Stimulated activated CD8-positive, alpha-beta memory T cell treated with anti-CD3 and anti-CD28 coated beads, Interleukin-12 subunit alpha, Interleukin-12 subunit beta, amount 100 ng/mL, for 4 hours (primary cell): ENCODE measurements at places on chromosomes 11 and 22.
A peak's percentile ranks its signal among the peaks of the same experiment; 100 is the strongest.

DNA sequence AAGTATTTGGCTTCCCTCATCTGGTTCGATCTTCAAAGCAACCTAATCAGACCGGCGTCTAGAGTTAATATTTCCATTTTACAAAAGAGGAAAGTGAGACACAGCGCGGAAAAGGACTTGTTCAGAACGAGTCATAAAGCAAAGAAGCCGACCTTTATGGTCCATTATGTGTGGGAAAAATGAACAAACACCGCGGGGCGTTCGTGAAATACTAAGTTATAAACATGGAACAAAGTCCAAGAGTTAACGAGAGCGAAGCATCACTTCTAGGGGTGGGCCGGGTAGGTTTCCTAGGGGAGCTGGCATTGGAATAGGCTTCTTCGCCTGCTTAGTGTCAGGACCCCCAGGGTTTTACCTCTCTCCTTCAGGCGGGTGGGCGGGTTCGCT, 575 bp downstream of the DUSP18 start:
- no peak for DNase-seq

- DNase-seq: no peak
Measured at GRCh38 chr11:21511835-21512440, 680.9 kb upstream of the ANO5 start.

DNA sequence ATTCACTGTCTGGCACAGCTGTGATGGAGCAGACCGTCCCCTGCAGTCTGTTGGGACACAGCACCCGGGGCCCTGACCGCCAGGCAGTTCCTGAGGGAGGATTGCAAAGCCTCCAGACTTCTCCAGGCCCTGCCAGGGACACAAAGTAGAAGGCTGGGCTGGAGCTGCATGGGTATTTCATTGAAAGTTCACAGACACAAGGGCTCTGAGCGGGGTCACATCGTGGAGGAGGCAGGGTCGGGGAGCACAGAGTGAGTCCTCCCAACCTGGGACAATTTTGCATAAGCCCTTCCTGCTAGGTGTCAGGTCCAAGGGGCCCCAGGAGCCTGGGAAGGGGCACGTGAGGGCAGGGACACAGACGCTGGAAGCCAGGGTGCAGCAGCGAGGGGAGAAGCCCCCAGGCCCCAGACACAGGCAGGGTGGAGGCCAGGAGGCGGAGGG, 15.7 kb downstream of the IFITM10 start:
- DNase-seq: no peak

DNA sequence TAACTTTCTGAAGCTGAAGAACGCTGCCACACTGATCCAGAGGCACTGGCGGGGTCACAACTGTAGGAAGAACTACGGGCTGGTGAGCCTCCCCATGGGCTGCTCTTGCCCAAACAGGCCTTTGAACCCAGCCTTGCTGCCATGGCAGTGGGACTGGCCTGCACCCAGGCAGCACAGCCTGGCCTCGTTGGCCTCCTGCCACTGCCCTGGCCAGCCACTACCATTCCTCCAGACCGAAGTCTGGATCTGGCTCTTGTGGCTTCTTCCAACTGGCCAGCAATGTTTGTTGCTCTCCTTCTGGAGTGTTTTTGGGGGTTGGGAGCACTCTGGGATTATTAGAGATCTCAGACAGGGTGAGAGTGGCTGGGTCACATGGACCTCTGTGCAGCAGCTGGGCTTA, 51.0 kb downstream of the MYO7A start:
- DNase-seq: no peak

- DNase-seq: no peak
Measured at GRCh38 chr22:22187299-22187698, 57.3 kb upstream of the VPREB1 start.

DNA sequence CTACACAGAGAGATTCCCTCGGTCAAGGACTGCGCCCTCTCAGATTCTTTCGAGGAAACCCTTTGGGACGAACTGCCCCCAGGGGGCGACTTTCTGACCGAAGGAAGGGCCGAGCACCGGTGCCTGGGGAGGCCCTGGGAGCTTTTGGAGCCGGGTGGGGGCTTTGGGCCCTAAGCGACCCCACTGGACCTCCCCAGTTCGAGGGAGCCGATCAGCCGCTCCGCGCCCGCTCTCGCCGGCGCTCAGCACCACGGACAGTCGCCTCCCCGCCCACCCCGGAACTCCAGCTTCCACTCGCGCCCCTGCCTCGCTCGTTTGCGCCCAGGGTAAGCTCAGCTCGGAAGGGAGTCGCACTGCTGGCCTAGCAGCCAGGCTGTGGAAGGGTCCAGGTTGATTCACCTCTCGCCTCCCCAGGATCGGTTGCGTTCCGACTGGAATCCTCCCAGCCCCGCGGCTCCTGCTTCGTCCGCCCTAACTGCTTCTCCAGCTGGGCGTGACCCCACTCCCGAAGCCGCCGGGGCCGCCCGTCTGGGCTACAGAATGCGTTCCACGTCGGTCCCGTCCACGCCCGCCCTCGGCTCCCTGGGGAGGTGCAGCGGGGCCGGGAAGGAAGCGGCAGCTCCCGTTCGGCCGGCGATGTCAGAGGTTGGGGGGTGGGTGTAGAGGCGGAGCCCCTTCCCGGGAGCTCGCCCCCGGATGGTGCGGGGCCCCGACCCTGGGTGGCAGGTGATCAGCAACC, 428 bp downstream of the SCN3B start:
- DNase-seq: no peak

DNA sequence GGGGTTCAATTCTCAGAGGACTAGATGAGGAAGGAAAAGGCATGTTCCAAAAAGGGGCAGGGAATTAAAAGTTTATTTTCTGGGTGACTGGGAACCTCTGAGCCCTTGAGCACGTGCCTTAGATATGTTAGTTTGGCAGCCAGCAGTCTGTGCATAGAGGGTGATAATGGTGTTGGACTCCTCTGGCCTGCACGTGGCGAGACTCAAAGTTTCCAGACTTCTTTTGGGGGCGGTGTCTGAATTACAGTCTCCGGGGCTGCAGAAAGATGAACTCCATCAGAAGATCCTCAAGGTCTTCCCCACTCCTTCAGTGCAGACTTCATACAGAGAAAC, 861 bp upstream of the ZNRF3 start:
- DNase-seq: peak; percentile 13

DNA sequence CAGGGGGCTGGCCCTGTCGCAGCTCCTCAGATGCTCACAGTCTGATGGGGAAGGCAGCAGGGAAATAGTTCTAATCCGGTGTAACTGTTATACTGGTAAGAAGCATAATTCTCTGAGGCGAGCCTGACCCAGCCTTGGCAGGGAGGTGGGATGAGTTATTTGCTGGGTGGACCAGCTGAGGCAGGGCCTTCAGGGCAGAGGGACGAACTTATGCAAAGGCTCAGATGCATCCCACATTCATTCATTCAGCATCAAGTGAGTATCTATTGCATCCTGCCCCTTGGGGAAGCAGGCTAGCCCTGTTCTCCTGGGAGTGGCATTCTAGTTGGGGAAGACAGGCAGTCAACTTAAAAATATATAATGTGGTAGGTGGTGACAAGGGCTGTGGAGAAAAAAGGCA, 13.6 kb upstream of the SREBF2 start:
- no peak for DNase-seq

GRCh38 chr22:39631381-39632286, 61.1 kb downstream of the CACNA1I start:
- no peak for DNase-seq

GRCh38 chr11:74175920-74176319, 4.8 kb downstream of the PPME1 start:
- DNase-seq: no peak

- no peak for DNase-seq
Measured at GRCh38 chr11:77073328-77074001, 6.7 kb downstream of the CAPN5 start.

- DNase-seq: no peak
Measured at GRCh38 chr11:93480256-93480655, 62.9 kb downstream of the SMCO4 start.

GRCh38 chr11:95559899-95560298, 229.7 kb downstream of the FAM76B start:
- DNase-seq: no peak

GRCh38 chr22:30832407-30832987, 136.1 kb downstream of the MORC2 start:
- DNase-seq: no peak

- no peak for DNase-seq
Measured at GRCh38 chr22:23673826-23674690, 16.8 kb upstream of the RGL4 start.

GRCh38 chr11:8788616-8789015, 106.0 kb downstream of the RPL27A start:
- DNase-seq: no peak

DNA sequence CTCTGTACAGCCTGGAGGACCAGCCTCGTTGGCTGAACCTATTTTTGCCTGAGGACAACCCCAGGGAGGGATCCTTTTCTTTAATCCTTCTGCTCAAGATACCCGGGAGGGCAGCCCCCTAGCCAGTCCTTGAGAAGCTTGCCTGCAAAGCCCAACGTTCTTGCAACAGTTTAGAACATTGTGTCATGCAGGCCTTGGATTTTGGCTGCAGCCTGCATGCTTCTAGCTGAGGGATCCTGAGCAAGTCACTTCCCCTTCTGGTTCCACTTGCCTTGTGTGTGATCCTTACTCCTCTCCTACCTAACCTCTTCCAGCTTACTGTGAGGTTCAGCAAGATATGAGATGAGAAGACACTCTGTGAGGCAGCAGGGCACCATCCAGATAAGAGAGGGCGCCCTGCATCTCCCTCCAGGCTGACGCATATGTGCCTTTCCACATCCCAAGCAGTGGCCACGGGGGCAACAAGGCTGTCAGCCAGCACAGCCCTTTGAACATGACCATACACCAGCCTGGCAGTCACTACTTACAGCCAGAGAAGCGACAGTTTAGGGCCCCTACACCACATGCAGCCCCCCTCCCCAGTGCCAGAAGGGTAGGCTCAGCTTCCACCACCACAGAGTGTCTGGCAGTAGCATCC, 76.1 kb downstream of the C11orf58 start:
- no peak for DNase-seq

GRCh38 chr11:58866788-58867187, 22.3 kb upstream of the GLYATL2 start:
- no peak for DNase-seq

DNA sequence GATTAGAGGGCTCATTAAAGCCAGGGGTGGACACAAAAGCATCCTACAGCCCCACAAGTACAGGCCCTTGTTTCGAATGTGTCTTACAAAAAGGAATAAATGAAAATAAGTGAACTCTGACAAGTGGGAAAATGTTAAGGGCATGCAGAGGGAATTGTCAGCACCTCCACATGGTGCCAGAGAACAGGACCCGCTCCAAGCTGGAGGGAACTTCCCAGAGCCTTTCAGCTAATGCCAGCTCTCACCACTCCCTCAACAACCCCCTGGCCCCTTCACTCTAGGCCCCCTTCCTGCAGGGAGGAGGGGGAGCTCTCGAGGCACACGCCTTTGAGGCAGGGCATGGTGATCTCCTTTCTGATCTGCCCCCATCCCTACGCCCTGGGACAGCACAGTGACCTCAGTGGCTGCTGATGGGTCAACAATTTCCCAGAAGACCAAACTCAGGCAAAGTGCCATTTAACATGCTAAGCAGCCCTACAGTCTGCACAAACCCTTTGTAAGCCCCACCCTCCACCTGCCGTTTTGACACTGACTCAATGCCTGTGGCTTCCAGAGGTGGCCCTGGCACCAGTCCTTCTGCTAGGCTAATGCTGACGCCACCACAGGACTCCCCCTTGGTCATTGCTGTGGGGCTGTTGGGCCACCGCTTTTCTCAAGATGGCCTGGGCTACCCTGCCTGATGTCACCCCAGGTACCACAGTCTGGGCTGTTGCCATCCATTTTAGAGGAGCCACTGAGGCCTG, 12.5 kb upstream of the CHST1 start:
- no peak for DNase-seq

DNA sequence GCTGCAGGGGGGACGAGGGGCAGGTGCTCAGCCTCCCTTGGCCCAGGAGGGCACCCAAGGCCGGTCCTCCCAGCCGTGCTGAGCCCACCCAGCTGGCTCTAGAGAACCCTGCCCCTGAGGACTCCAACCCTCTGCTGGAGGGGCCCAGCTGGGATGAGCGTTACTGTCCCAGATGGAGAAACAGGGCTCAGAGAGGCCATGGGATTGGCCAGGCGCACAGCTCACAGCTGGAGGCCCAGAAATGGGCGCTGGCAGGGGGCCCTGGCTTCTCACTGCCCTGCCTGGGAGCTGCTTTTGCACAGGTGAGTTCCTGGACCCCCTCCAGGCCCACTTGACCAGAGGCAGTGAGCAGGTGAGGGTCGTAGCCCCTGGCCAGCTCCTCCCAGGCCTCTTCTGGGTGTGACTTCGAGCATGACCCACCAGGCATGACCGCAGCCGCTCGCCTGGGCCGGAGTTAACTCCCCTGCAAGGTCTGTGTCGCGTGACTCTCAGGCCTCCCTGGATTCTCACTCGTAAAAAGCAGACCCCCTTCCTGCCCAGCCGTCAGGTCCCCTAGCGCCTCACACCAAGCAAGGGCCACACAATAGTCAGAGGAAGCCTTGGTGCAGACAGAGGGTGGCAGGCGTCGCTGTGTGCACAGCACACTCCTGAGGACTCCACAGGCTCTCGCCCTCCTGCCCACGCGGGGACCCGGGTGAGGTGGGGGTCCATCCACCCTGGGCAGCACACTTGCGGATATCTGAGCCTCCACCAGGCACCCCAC, 19.7 kb upstream of the IL17REL start:
- no peak for DNase-seq

GRCh38 chr11:13206086-13206640, 71.4 kb upstream of the BMAL1 start:
- DNase-seq: no peak

- no peak for DNase-seq
Measured at GRCh38 chr11:11977206-11977938, 31.1 kb downstream of the DKK3 start.

- DNase-seq: no peak
Measured at GRCh38 chr22:30671071-30671470, 3.4 kb upstream of the DUSP18 start.

- no peak for DNase-seq
Measured at GRCh38 chr22:29346659-29347058, 31.2 kb upstream of the RASL10A start.

DNA sequence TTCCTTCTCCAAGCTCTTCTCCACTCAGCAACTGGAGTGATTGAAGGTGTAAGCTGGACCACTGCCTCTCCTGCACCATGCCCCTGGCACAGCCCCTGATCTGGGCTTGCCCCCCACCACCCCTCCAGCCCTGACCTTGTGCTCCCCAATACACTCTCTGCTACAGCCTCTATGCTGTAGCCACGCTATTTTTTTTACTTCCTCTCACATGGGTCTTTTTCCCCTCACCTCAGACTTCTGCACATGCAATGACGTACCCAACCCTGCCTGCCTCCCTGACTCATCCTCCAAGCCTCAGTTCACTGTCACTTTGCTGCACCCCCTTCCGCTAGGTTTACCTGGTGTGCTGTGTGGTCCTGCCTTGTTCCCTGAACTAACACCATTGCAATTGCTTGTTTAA, 9.0 kb downstream of the CSNK2A3 start:
- no peak for DNase-seq

DNA sequence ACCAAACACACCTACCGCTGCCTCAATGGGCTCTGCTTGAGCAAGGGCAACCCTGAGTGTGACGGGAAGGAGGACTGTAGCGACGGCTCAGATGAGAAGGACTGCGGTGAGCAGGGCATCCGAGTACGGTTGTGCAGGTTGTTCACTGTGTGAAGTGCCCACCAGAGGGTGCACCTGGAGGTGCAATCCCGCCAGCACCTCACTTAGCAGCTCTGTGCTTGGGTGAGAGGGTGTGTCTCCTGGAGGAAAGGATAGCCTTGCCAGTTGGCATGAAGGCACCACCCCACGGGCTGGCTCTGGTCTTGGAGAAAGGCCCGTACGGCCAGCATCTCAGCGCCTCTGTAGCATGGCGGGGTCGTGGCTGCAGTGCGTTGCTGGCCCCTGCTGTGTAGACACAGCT, 39.4 kb downstream of the ST14 start:
- DNase-seq: no peak

- no peak for DNase-seq
Measured at GRCh38 chr22:46678785-46679700, 58.9 kb downstream of the GRAMD4 start.

GRCh38 chr22:28883917-28884746, 760 bp downstream of the ZNRF3 start:
- DNase-seq: peak; percentile 17
